ENCODE measurements at places on chromosomes 1 and 21. TPM values are rescaled to one million over a fixed set of nuclear protein-coding genes. Genes with fewer than 3 reads are reported as not detected.

DNA sequence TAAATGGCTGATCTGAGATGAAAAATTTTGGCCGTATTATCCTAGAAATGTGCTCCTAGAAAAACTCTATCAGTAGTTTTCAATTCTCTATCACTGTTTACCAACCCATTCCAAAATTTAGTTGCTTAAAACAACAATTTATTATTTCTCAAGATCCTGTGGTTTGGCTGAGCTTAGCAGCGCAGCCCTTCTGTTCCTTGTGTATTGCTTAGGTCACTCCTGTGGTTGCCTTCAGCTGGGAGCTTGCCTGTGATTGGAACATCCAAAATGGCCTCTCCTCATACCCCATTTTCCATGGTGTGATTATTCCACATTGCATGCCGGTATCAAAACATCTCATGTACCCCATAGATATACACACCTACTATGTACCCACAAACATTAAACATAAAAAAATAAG, 22.8 kb upstream of the STUM start:
- H3K4me1 ChIP-seq: no peaks in the 10 kb centered on the region
- peaks cover 19% of the 10 kb centered on the region for H3K27me3 ChIP-seq
- H3K36me3 ChIP-seq: no peaks in the 10 kb centered on the region

GRCh38 chr21:27561116-27561515, 594.2 kb upstream of the ADAMTS5 start:
- H3K36me3 ChIP-seq: no peaks in the 10 kb centered on the region
- H3K27ac ChIP-seq: no peak overlapping the region
- no peaks in the 10 kb centered on the region for H3K4me1 ChIP-seq

GRCh38 chr1:68107771-68108170, 57.3 kb upstream of the DIRAS3 start:
- peak; percentile 54 for DNase-seq
- no peaks in the 10 kb centered on the region for H3K27me3 ChIP-seq
- H3K4me3 ChIP-seq: no peak overlapping the region
- peaks cover 16% of the 10 kb centered on the region for H3K4me1 ChIP-seq

GRCh38 chr1:175725684-175726083, 17.7 kb downstream of the TNR start:
- no peaks in the 10 kb centered on the region for H3K4me1 ChIP-seq
- no peak overlapping the region for H3K27ac ChIP-seq
- H3K4me3 ChIP-seq: no peak overlapping the region

GRCh38 chr21:34639882-34640788, 25.2 kb upstream of the RCAN1 start:
- peaks cover 13% of the 10 kb centered on the region for H3K27me3 ChIP-seq
- H3K4me3 ChIP-seq: no peak overlapping the region
- no peak for DNase-seq

The PTPRF gene
- total RNA-seq: 67.2 TPM

DNA sequence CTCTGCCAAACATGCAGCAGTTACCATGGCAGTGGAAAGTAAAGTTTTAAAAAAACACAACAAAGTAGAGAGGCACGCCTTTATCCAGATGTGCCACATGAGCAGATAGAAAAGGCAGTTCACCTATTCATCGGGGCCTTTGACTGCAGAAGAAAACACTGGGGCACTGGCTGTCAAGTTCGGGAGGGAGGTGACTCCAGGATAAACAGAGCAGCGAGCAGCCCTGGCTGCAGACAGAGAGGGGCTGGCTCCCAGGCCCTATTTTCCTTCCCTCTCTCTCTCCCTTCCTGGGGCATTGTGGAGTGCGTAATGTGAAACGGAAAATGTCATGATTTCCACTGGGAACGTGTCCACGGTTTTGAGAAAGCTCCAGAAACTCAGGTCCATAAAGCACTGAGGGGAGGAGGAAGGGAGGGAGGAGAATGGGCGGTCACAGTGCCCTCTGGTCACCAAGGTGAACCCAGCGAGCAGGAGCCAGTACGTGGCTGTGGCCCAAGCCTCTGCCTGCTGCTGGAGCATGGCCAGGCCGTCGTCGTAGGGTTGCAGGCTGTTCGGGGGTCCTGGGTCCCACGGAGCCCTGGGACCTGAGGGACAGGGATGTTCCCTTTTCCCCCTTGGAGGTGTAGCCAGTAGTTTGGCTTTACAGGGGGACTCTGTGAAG, 114.7 kb upstream of the IRF2BP2 start:
- peak overlapping the region; percentile 96 for H3K27ac ChIP-seq
- peak overlapping the region; percentile 61 for H3K4me3 ChIP-seq
- no peaks in the 10 kb centered on the region for H3K36me3 ChIP-seq

DNA sequence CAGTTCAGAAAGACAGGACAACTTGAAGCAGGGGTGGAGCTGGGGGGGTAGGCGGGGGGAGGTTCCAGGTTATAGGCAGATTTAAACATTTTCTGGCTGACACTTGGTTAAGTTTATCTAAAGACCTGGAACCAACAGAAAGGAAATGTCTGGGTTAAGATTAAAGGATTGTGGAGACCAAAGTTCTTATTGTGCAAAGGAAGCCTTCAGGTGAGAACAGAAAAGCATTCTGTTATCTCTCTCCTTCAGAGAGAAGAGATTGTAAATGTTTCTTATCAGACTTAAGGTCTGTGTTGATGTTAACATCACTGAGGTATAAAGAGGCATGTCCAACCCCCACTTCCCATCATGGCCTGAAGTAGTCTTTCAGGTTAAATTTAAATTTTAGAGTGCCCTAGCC, 3.7 kb upstream of the ACADM start:
- no peak overlapping the region for H3K4me3 ChIP-seq
- H3K27me3 ChIP-seq: no peaks in the 10 kb centered on the region
- no peak for DNase-seq
- H3K36me3 ChIP-seq: no peaks in the 10 kb centered on the region
- H3K27ac ChIP-seq: no peak overlapping the region

The PGLYRP3 gene
- total RNA-seq: not detected

The TFAP2E gene
- total RNA-seq: 0.30 TPM

GRCh38 chr1:34460193-34460592, 283.5 kb downstream of the C1orf94 start:
- no peak overlapping the region for H3K4me3 ChIP-seq
- no peaks in the 10 kb centered on the region for H3K4me1 ChIP-seq
- H3K36me3 ChIP-seq: no peaks in the 10 kb centered on the region
- no peaks in the 10 kb centered on the region for H3K27me3 ChIP-seq

GRCh38 chr1:117629625-117630422, 24.0 kb downstream of the TENT5C start:
- DNase-seq: no peak
- no peaks in the 10 kb centered on the region for H3K36me3 ChIP-seq
- no peaks in the 10 kb centered on the region for H3K4me1 ChIP-seq
- H3K4me3 ChIP-seq: no peak overlapping the region
- peaks cover 16% of the 10 kb centered on the region for H3K27me3 ChIP-seq
- H3K27ac ChIP-seq: no peak overlapping the region
